D341Med (cell line): ENCODE measurements at places on chromosomes 11 and 22.

GRCh38 chr22:50236731-50237409 is 8.0 kb downstream of the TUBGCP6 start:
- peak; percentile 73 for DNase-seq

DNA sequence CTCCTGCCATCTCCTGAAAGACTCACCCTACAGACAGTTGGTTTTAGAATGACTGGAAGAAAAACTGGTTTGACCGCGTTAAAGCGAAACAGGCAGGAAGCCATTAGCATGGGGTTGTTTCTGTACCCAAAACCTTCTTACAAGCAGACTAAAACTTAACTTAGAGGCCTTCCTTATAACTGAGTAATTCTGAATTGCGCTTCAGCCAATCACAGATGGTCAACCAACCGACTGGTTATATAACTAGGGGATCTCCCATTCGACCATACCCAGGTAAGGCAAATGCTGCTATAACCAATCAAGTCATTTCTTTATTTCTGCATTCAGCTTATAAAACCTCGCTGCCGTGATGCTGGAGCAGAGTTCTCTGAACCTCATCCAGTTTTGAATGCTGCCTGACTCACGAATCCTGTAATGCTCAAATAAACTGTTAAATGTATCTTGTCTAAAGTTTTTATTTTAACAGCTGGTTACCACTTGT is 87.8 kb upstream of the DRD2 start:
- no peak for DNase-seq

DNA sequence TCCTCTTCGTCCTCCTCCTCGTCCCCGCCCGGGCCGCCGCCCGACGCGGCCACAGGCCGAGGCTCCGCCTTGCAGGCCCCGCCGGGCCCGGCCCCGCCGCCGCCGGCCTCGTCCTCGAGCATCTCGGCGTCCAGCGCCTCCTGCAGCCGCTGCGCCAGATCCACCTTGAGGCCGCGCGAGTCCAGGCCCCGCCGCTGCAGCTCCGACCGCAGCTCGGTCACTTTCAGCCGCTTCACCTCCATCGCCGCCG is 417 bp downstream of the HNRNPUL2 start:
- DNase-seq, result no peak

DNA sequence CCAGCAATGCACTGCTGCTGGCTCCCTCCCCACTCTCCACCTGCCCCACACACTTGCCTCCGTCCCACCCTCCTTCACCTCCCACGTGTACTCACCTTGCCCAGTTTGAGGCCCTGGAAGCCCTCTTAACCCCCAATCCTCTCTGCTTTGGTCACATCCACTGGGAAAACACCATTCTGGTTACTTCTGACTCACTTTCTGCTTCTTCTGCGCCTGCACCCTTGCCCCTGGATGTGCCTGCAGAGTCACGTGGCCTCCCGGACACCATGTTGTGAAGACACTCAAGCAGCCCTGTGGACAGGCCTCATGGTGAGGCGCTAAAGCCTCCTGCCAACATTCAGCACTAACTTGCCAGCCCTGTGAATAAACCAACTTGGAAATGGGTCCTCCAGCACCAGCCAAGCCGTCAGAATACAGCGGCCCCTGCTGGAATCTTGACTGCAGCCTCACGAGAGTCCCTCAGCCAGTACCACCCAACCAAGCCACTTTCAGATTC is 2.6 kb upstream of the NAALADL1 start:
- DNase-seq, result no peak

DNA sequence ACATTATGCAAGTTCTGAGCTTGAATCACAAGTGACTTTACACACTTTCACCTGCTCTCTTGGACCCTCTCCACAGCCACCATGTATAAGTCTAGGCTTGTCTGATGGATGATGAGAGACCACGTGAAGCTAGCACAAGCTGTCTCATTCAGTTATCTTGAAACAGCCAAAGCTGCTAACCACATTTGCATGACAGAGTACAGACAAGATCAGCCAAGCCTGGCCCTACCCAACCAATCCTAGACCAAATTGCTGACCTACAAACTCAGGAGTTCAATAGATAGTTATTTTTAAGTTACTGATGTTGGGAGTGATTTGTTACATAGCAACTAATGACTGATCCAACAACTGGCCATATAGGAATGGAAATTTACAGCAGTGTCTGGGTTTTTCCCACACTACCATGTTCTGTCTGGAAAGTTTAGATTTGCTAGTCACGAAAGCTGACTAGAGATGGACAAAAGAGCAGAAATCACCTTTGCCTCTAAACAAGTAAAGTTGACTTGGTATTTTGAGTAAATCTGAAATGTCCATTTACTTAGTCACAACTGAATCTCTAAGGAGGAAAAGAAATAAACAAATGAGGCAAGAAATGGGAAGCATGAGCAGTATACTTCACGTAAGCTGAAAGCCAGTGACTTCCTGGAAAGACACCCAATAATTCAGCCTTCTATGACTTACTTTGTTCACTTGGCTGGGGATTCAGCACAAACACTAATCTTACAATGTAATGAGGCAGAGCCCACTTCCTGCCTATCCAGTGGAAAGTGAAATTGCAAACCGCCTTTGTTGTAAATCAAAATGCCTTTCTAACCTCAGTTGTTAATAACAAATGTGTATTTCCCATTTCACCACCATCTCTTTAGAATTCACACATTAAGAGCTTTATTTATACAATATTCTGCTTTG is 101.7 kb downstream of the FAM181B start:
- DNase-seq, result no peak

DNA sequence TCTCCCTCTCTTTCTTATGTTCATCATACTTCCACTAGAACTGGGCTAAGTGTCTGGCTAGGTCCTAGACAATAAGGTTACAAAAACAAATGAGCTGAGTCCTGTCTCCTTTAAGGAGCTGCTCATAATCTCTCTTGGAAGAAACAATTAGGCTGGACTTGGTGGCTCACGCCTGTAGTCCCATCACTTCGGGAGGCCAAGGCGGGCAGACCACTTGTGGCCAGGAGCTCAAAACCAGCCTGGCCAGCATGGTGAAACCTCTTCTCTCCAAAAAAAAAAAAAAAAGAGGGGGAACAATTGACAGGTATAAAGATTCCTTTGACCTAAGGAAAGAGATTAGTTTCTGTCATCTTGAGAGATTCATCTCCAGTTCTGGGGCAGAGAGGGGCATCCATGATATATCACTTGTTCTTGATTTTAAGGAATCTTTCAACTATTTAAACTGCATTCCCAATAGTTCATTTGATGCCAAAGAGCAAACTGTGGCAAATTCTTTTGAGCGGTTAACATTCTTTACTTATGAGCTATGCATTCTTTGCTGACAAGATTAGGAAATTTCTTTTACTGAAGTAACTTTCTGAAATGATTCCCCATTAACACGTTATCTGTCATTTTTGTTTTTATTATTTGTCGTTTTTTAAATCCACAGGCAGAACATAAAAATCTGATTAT is 125.5 kb downstream of the C11orf87 start:
- no peak for DNase-seq

DNA sequence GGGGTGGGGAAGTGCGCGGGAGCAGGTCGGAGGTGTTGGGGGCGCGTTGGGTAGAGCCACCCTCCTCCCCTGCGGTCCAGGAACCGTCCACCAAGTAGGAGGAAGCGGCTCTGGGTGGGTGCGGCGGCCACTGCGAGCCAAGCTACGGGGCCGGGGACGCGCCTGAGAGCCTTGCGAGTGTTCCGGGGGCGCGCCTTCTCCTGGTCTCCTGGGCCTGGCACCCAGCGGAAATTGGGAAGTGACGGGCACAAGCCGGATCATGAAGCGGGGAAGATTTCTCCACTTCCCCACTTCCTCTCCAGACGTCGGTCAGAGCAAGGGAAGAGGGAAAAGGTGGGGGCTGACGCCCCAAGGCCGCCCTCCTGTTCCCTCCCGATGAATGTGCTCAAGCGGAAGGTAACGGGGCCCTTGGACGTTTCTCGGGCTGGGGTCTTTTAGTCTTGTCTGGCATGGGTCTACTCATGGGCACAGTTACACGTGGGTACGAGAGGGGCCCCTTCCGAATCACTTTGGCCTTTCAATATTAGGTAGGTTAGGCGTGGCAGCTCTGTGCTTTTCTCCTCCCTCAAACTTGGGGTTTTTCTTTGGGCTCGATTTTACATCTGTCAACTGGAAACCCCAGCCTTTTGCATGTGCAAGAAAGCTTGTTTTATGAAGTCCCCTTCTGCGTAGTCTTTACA is 865 bp downstream of the RBM14 start:
- DNase-seq, result no peak

DNA sequence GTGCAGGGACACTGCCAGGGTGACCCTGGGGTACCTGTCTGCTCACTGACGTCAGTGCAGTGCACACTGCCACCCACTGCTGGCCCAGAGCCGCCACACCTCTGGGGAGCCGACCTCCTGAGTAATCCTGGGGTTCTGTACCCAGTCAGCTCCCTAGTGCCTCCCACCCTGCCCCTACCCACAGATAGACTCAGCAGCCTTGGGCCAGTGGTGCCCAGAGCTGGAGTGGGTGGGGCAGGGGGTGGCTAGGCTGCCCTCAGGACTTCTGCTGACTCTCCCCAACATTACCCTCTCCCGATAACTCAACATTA is 5.8 kb downstream of the NRXN2 start:
- DNase-seq, result no peak

GRCh38 chr11:122344215-122344614 is 228.2 kb upstream of the BLID start:
- DNase-seq, result no peak

- no peak for DNase-seq
Measured at GRCh38 chr11:102836290-102836875, 7.0 kb downstream of the MMP3 start.
